Activated naive CD4-positive, alpha-beta T cell (primary cell): ENCODE measurements at places on chromosomes 13 and 19.

GRCh38 chr13:50529154-50529882 is 314.2 kb downstream of the DLEU7 start:
- DNase-seq: no peak

GRCh38 chr19:29285878-29286277 is 72.9 kb upstream of the UQCRFS1 start:
- no peak for DNase-seq

GRCh38 chr19:6551607-6552450 is 21.0 kb downstream of the TNFSF9 start:
- DNase-seq: no peak

DNA sequence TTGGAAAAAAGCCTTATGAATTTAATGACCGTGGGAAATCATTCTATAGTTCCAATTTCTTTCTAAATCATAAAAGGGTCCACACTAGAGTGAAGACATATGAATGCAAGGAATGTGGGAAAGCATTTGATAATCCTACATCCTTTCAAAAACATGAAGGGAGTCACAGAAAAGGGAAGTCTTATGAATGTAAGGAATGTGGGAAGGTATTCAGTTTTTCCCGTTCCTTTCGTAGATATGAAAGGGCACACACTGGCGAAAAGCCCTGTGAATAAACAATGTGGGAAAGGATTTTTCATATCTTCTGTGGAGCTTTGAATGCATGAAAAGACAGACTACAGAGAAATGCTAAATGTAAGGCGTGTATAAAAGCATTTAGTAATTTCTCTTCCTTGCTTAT is 27.0 kb downstream of the ZNF20 start:
- DNase-seq: no peak

DNA sequence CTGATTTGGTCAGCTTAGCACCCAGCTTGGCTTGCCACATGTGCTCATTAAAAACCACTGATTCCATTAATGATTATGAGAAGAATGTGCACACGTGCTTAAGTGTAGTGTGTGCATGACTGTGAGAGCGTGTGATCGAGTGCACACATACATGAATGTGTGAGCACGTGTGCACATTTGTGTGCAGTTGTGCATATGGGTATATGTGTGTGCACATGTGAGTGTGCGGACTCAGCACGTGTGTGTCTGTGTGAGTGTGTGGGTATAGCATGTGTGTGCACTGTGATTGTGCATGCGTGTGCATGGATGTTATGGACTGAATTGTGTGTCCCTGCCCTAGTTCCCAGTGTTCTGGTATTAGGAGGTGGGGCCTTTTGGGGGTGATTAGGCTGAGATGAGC is 202.1 kb upstream of the ZNF536 start:
- no peak for DNase-seq

- no peak for DNase-seq
Observed at GRCh38 chr13:83709426-83710132, 172.7 kb downstream of the SLITRK1 start.

- DNase-seq: no peak
Observed at GRCh38 chr13:77325371-77325980, 1.4 kb downstream of the MYCBP2 start.

DNA sequence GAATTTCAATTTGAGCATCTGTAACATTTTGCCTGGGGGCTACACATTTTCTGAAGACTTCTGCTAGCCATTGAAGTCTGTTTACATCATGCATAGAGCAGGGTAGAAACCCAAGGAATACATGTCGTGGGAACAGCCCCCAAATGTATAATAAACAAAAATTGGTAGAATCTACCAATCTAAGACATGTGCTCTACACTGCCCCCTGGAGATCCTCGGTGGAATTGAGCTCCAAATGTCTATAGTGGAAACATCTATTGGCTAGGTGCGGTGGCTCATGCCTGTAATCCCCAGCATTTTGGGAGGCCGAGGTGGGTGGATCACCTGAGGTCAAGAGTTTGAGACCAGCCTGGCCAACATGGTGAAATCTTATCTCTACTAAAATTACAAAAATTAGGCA is 57.3 kb downstream of the MBD3L2B start:
- DNase-seq: no peak

DNA sequence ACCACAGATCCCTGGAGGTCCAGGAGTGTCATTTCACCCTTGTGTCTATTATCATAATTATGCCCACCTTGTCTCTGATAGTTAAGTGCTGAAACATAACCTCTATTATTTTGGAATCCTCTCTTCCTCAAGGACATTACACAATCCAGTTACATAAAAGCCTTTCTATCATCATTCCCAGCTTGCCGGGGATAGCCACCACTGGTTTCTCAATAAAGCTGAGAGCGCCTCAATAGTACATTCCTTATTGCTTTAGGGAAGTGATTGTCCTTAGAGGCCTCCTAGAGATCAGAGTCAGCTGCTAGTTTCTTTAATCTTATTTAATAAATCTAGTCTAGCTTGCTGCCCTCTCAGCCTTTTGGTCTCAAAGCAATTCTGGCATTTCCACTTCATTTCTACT is 490.0 kb upstream of the ATXN8OS start:
- no peak for DNase-seq

GRCh38 chr19:4577020-4577782 is 17.7 kb upstream of the SEMA6B start:
- no peak for DNase-seq

DNA sequence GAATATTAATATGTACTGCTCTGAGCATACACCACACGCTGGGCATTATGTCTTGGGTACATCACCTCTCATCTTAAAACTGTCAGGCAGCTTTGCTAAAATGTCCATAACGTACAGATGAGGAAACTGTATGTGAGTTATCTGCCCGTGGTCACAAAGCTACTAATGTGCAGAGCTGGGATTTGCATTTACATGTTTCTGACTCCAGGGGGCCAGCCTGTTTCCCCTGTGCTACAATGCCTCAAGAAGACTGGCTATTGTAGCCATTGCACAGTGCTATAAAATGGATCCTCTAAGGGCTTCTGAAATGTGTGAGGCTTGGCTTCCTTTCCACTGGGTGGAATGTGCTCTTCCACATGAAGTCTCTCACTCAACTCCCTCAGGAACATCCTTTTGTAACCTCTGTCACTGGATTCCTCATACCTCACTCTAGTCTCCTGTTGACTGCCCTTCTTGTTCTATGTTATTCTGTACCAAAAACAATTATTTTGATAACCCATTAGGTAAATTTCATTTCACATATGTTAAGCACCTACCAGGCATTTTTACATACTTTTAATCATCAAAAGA is 95.6 kb upstream of the HTR2A start:
- DNase-seq: no peak

DNA sequence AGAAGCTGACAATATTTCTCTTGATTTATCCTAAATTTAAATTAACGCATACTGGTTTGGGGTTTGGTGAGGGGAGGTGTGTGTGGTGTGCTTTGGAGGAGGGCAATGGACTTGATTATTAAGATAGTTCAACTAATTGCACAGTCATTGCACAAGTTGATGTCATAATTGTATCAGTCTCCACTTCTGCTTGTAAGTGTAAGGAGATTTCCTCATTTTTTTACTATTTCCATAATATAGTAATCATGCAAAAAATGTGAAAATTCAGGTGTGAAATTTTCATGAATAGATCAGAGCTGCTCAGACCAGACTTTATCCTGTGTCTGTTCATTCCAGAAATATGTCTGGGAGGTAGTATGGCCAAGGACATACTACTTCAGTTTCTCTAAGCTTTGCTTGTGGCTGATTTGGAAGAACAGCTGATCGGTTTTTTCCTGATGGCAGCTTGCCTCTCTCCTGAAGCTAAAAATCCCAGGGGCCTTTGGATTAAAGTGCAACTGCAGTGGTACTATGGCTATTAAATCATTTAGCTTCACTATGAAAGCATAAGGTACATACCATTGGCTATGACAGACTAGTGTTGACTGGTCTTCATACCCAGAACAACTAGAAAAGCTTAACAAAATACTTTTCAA is 201.8 kb upstream of the MIR17HG start:
- no peak for DNase-seq

DNA sequence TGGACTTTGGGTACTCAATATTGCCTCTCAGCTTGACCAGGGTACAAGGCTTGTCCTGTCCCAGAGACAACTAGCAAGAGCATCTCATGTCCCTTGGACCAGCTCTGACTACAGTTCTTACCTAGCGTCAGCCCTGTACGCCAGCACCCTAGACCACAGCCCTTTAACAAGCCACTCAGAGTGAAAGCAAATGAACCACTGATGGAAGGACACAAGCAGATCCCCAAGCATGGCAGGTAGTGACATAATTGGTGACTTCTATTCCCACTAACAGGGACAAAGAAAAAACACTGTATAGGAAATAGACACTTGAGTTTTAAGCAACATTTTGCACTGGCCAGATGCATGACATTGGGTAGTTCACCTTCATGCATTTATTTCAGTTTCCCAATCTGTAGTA is 8.8 kb upstream of the LRCH1 start:
- DNase-seq: no peak

DNA sequence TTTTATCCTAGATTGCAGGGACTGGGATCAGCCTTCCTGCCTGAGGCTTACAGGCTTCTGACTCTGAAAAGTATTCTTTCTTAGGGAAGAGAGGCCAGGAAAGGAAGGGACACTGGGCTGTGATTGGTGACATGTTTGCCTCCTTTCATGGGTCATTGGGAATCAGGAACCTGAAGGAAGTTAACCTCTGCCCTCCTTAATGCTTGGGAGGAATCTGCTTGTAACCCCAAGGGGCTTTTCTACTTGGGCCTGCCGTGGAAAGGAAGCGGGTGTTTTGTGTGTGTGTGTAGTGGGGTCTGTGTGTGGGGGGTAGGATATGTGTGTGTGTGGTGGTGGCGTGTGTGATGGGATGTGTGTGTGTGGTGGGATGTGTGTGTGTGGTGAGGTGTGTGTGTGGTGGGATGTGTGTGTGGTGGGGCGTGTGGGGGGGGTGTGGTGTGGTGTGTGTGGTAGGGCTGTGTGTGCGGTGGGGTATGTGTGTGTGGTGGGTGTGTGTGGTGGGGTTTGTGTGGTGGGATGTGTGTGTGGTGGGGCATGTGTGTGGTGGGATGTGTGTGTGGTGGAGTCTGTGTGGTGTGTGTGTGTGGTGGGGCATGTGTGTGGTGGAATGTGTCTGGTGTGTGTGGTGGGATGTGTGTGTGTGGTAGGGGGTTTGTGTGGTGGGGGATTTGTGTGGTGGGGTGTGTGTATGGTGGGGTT is 41.3 kb upstream of the NPAS1 start:
- DNase-seq: no peak

- DNase-seq: no peak
Observed at GRCh38 chr13:110423689-110424302, 116.7 kb downstream of the COL4A2 start.

GRCh38 chr13:29164116-29164515 is 344.0 kb downstream of the MTUS2 start:
- no peak for DNase-seq

DNA sequence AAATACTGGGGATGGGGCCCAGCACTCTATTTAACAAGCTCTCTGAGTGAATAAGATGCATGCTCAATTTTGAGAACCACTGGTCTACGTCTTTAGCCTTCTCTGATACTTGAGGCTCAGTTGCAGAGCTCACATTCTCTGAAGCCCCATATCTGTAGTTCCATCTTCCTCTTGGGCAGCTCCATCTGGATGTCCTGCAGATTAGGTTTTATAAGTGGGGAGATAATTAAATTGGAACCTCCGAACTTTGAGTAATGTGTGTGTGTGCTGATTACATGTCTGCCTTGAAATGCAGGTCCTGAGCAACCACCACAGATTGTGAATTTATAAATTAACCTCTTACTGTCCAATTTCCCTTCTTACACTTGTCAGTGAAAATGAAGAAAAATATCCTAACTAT is 7.2 kb upstream of the RASL11A start:
- no peak for DNase-seq

- no peak for DNase-seq
Observed at GRCh38 chr13:62040806-62041205, 625.2 kb upstream of the PCDH20 start.

- no peak for DNase-seq
Observed at GRCh38 chr13:35210261-35210660, 266.2 kb downstream of the MAB21L1 start.

DNA sequence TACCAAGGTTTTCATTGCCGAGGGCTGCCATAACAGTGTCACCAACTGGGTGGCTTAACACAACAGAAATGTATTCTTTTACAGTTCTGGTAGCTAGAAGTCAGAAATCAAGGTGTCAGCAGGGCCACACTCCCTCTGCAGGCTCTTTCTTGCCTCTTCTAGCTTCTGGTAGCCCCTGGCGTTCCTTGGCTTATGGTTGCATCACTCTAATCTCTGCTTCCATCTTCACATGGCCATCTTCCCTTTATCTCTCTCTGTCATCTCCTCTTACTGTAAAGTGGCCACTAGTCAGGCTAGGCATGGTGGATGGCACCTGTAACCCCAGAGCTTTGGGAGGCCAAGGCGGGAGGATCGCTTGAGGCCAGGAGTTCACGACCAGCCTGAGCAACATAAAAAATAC is 38.0 kb upstream of the MRI1 start:
- no peak for DNase-seq

DNA sequence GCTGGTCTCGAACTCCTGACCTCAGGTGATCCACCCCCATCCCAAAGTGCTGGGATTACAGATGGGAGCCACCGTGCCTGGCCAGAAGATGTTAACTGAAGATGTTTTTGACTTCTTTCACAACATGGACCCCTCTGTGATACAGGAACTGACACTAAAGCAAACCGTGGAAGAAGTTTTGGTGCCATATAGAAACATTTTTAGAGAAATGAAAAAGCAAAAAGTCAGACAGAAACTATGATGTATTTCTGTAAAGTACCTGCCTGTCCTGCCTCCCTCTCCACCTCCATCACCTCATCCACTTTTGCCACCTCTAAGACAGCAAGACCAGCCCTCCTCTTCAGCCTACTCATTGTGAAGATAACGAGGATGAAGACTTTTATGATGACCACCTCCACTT is 11.3 kb downstream of the FBXO27 start:
- no peak for DNase-seq

- no peak for DNase-seq
Observed at GRCh38 chr13:49810567-49811526, 18.4 kb upstream of the KPNA3 start.

DNA sequence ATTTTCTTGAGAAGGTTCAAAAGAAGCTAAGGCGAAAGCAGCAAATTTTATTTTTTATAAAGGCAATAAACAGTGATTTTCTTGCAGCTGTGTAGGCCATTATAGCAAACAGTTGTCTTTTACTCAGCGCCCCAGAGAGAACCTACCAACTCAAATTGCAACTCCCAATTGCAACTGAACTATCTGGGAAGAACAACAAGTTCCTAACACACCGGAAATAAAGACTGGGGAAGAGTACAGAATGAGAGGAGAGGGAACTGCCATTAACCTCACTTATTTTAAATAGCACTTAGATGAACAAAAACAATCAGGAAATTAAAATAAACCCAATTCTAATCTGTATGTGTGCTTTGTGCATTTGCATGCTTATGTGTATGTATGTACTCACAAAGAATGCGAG is 171.1 kb downstream of the KCTD12 start:
- DNase-seq: no peak

GRCh38 chr19:16373532-16373931 is 48.9 kb downstream of the KLF2 start:
- no peak for DNase-seq
